ENCODE measurements at places on chromosomes 3 and 15.

DNA sequence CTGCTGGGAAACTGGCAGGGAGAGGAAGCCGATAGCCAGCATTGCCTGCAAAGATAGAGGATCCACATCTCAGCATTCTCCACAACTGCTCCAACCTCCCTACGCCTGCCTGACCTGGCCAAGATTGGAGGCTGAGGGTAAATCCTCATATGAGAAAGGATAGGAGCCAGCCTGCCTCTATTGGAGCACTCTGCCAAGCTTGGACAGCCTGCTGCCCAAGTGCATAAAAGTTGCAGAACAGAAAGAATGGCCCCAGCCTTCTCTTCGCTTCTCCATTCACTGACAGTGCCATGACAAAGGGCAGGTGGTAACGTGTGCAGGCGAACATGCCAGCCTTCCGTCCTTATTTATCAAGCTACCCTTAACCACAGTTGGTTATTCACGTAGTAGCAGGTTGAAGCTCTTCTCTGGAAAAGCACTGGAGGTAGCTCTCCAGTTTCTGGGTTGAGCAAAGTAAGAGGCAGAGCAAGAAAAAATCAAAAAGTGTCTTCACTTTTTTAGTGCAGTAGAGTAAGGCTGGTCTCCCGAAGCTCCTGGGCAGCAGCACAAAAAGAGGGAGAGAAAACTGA, 4.3 kb downstream of the BMF start:
- DNase-seq = no peak

DNA sequence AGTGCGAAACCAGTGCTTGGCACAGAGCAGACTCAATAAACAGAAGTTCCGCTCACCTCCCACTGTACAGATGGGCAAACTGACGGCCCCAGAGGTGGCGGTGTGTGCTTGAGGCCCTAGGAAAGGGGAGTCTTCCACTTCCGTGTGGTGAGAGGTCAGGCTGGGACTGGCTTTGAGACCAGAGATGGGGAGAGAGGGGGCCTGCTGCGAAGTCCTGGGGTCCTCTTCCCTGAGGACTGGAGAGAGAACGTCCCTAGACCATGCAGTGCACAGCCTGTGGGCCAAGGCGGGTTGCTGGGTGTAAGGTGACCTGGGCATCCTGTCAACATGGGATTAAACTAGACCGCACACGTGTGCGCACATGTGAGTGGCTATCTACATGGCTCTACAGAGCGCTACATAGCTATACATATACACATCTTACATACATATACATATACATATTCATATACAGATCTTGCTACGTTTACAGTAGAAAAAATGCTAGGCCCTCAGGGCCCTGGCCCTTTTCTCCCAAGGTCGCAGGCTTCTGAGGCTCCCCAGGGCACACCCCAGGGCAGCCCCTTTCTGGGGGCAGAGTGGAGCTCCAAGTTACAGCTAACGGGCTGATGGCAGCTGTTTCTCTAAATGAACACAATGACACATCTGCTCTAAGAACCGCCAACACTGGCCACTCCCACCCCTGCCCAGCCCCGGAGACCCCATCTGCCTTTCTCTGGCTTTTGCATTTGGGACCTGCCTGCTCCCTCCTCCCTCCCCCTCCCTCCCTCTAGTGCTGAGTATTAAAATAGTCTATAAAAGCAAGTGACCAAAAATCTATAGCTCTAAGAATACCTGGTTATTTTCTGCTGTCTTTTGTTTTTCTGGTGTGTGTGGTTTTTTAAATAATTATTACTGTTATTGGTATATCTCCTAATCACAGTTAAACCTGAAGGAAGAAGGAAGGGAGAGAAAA, 47.0 kb downstream of the HCN4 start:
- DNase-seq = no peak

DNA sequence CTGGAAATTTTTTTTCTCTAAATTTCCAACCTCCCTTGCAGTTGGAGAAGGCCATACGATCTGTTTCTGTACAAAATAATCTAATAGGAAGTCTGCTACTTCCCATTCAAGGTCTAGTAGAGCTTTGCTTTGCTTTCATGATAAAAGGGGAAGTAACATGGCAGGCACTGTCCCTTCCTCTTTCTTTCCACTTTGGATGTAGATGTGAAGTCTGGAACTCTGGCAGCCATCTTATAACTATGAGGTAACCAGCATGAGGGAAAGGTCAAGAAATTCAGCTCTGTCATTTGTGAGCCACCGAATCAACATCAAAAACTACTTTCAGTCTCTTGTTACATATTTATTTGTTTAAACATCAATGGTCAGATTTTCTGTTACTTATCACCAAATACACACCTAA, 156.3 kb downstream of the MTHFS start:
- peak; percentile 6 for DNase-seq

- DNase-seq = no peak
Observed at GRCh38 chr3:159829539-159830227, 159.0 kb upstream of the IL12A start.

Data from inflammatory macrophage treated with lipopolysaccharide for 4 hours (primary cell).